ENCODE measurements at places on chromosomes 6 and 20.

DNA sequence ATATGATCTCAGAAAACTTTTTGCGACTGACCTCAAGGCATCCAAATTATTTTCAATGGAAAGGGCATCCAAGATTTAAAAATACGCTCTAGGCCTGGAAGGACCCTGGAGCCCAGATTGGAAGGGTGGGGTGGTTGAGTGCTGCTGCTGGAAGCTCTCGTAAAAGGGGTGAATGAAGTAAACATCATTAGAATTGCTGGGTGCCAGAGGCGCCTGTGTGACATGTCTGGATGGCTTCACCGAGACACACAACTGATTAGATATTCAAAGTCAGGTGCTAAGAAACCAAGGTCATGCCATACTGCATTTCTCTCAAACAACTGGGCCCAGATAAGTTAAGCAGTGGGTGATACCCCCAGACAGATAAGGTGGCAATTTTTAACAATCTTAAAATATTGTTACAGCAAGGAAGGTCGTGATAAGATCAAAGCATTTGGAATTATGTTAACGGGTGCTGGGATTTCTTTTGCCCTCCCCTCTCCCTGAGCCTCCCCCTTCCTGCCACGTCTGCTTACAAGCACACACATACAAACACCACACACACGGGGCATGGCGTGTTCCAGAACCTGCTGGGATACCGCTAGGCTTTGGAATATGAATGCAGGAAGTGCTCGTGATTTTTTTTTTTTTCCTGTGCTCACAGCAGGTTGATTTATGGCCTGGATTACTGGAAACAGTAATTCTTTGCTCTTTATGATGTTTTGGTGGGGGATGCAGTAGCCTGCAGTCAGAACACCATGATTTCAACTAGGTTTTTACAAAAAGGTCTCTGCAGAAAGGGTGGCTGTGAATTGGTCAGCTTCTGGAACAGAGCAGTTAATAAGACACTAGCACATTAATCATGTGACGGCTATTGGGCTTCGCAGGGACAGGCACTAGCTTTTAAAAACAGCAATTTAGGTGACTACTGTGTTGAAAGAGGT is 551.2 kb downstream of the QKI start:
- DNase-seq = no peak

GRCh38 chr6:165568326-165568725 is 94.7 kb downstream of the PDE10A start:
- no peak for DNase-seq

DNA sequence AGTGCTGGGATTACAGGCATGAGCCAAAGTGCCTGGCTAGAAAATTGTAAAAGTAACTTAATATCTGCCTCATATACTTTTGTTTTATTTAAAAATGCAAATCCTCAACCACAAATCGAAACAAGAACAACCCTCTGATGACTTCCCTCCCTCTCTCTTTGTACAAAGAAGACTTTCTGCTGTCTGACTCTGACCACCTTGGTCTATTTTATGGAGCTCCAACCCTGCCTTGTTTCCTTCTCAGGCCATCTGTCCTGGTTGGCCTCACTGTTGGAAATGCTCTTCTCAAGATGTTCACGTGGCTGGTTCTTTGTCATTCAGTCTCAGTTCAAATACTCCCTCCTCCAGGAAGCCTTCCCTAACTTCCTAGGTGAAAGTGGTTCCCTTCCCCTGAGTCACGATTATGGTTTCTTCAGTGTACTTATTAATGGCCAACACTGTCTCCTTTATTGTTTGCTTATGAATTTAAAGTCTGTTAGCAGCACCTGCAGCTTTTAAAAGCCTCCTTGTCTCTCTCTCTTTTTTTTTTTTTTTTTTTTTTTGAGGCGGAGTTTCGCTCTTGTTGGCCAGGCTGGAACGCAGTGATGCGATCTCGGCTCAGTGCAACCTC is 151.5 kb upstream of the SALL4 start:
- DNase-seq = no peak

DNA sequence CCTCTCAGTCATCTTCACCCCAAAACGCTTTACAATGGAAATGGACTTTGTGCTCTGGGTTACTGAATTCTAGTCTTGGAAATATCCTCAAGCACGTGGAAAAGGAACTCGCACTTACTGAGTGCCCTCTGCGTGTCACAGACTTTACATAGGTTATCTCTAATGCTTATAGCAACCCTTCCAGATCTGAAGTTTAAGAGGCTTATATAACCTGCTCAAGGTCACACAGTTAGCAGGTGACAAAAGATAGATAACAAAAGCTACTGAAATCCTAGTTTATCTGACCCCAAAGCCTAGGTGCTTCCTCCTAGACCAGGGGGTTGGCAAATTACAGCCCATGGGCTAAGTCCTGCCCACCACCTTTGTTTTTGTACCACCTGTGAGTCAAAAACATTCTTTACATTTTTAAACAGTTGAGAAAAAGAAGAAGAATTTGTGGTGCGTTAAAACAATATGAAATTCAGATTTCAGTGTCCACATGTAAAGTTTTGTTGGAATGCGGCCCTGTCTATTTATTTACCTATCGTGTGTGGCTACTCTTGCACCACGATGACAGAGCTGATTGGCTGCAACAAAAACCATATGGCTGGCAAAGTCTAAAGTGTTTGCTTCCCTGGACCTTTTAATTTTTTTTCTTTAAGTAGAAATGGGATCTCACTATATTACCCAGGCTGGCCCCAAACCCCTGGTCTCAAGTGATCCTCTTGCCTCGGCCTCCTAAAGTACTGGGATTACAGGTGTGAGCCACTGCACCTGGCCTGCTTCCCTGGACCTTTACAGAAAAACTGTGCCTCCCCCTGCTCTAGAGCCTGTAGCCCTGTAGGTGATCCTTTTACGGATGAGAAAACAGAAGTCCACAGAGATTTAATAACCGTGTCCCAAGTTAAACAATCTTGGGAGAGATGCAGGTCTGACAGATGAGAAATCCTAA is 110.2 kb upstream of the RREB1 start:
- no peak for DNase-seq

GRCh38 chr6:122035173-122035572 is 364.3 kb upstream of the HSF2 start:
- DNase-seq = no peak
